ENCODE measurements at places on chromosomes 7 and 10.

- no peak for DNase-seq
Observed at GRCh38 chr7:55591282-55591931, 19.1 kb upstream of the VOPP1 start.

- no peak for DNase-seq
Observed at GRCh38 chr10:60149003-60149402, 240.7 kb downstream of the ANK3 start.

- DNase-seq = peak; percentile 82
Observed at GRCh38 chr7:76318488-76319353, 16.2 kb downstream of the HSPB1 start.

DNA sequence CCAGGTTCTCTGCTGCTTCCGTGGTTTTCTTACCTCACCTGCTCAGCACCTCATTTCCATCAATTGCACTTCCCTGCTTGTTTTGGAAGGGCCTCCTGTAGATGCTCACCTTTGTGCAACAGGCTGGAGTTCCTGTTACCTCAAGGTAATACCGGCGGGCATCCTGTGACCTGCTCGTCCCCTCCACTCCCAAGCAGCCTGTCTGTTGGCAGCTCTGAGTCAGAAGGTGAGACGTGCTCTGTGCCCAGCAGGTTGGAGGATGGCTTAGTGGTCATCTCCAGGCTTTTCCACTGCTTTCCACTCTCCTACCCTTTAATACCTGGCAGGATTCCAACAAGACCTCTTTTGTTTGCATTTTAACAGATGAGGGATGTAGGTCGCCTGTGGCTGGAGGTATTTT, 86.0 kb downstream of the CAMK1D start:
- DNase-seq = no peak

DNA sequence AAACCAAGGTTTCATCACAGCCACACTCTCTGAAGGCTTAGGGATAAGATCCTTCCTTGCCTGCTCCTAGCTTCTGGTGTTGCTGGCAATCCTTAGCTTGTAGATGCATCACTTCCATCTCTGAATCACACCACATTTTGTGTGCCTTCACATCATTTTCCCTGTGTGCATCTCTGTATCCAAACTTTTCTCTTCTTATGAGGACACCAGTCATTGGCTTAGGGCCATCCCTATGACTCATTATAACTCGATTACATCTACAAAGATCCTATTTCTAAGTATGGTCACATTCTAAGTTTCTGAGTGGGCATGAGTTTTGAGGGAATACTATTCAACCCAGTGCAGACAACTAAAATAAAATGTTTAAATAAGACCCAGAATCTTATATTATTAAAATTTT, 121.7 kb downstream of the C7orf25 start:
- no peak for DNase-seq

DNA sequence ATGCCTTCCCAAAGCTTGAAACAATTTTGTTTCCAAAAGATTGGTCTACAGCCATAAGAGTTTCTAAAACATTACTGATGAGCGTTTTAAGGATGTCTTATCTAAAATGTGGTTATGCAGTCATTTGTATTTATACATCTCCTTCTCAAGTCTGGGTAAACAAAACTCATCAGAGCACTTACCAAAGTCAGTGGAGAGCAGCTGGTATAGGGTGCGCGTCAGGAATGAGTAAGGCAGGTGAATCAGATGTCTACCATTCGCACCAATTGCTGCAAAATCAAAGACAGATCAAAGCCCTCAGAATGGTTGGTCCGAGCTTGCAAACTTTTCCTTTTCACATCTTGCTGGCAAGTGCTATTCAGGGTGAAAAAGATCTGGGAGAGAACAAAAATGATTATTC, 65.6 kb upstream of the FAM171A1 start:
- no peak for DNase-seq

DNA sequence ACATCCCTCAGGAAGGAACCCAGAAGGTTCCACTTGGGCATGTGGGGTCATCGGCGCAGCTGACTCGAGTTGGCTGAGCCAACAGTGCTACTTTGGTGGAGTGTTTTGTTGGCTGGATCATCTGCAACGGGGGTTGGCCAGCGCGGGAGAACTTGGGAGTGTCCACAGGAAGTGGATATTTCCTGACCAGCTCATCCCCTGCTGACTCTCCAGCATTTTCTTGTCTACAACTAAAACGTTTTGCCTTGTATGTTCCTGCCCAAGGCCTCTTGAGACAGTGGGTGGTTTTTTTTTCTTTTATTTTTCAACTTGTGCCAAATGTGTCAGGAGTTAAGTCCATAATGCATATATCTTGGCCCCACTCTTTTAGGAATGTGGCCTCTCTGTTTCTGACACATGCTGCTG, 208.6 kb downstream of the ZNF365 start:
- DNase-seq = no peak

- DNase-seq = no peak
Observed at GRCh38 chr7:139396323-139396951, 36.7 kb downstream of the LUC7L2 start.

DNA sequence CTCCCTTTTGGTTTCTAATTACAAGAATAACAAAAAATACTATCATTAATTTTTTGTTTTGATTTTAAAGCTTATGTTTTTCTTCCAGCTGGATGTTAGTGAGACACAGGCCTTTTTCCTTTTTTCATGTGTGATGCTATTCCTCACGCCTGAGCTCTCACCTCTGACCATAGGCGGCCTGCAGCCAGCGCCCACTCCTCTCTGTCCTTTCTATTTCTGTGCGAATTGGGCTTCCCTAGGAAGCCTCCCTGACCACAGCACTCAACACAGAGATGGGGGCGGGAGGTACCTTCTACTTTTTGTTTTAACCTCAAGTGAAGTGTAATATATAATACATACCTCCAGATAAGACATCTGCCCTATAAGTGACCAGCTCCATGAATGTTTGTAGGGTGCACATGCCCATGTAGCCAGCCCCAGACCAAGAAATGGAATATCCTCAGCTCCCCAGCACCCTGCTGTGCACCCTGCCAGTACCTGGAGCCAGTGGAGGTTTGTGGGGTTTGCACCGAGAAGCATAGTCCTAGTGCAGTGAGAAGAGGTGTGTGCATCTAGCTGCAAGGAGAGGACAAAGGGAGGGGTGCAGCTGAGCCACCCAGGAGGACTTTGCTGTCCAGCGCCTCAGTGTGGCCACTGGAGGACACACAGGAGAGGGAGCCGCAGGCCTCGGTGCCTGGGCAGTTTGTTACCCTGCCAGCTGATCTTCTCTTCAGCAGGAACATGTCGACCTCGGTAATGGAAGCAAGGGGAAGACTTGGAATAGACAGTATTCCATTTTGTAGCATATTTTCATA, 38.5 kb downstream of the BNIP3 start:
- DNase-seq = peak; percentile 54

DNA sequence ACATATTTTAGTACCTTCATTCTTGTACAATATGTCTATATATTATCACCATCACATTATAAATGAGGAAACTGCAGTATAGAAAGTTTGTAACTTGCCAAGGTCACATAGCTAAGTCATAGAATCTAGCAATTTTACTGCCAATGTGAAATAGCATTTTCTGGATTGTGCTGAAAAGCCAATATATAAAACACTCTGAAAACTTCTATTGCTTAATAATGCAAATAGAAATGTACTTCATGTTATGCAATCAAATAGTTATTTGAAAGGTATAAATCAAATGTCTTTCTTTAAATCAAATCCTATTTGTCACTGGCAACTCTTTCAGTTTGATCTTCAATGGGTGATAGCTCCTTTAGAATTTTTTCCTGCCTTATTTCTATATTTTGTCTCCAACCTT, 129.5 kb downstream of the TMEM26 start:
- DNase-seq = no peak

GRCh38 chr10:110650265-110650668, 6.1 kb downstream of the RBM20 start:
- DNase-seq = no peak

DNA sequence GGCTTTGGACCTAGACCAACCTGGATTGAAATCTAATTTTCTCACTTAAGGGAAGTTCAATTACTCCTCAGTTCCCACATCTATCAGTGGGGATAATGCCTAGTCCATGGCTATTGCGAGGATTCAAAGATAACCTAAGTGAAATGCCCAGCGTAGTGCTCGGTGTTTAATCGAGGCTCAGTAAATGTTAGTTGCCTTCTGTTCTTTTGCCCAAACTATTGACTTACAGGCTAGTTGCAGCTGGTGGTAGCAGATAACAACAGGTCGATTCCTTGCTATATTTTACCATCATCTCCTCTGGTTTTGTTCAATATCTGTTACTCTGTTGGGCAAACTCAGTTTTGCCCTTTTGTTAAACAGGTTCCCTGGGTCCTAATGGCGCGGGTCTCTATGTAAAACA, 22.8 kb downstream of the DNAH11 start:
- no peak for DNase-seq

DNA sequence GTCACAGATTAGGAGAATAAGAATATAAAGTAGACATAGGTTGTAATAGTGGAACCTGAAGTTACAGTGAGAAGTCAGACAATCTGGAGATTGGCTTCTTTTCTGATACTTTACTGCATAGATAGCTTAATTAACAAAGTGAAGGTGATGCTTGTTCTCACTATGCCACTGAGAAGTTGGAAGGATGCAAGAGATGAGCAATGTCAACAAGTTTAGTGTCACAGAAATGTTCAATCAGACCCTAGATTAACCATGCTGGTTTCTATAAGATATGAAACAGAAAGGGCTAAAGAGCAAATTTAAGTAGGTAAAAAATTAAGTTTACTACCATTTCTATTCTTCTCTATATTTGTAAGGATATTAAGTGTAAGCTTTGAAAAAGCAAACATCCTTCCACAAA, 838.6 kb upstream of the SORCS1 start:
- DNase-seq = no peak

DNA sequence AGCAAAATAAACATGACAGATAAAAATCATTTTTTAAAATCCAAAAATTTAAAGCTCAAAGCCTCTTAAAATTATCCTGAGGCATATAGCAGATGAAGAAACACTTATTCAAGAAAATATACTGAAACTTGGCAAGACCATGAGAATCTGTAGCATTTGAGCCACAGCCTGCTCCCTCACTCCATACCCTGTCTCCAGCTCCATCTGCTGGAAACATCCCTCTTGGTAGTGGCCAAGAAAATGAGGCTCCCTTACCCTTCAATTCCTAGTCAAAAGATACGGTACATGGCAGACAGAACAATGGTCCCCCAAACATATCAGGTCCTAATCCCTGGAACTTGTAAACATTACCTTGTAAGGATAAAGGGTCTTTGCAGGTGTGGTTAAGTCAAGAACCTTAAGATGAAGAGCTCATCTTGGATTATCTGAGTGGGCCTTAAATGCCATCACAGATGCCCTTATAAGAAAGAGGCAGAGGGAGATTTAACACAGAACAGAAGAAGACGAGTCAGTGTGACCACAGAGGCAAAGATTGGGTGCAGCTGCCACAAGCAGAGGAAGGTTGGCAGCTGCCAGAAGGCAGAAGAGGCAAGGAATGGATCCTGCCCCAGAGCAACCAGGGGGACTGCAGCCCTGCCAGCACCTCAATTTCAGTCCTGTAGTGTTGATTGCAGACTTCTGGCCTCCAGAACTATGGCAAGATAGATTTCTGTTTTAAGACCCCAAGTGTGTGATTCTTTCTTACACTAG, 149.4 kb downstream of the ZNF248 start:
- DNase-seq = no peak

DNA sequence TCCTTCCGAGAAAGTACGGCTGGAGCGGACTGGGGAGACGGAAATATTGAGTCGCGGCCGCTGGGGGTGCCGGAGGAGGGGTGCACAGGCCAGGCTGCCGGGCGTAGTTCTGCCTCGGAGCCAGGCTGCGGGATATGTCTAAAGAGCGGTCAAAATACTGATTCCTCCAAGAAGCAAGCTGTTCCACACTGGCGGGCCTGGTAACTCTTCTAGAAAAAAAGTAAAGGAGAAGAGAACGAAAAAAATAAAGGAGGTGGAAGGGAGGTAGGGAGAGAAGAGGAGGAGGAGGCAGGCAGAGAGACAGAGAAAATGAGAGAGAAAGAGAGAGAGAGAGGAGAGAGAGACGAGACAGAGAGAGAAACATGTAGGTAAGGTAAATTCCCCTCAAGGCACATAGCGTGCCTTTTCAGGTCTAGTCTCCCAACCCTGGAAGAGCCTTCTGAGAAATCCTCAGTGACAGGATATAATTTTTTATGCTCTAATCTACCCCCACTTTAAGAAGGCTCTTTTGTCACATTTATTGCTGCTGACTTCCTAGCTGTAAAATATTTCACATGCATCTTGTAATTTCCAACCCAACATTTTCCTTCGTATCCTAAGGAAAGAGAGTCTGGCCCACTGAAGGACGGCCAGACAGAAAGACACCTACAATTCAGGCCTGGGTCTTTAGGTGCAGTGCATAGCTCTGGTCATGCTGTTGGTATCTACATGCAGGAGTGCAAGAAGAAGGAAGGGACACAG, 5.7 kb downstream of the DLX5 start:
- DNase-seq = no peak

- no peak for DNase-seq
Observed at GRCh38 chr10:67668448-67668847, 27.5 kb downstream of the CTNNA3 start.
